ENCODE measurements at places on chromosomes 11 and 22.
A peak's percentile ranks its signal among the peaks of the same experiment; 100 is the strongest.

GRCh38 chr22:35625763-35626432, 8.8 kb upstream of the MB start:
- no peak for DNase-seq

- peak; percentile 43 for DNase-seq
Measured at GRCh38 chr11:115418626-115419025, 85.6 kb downstream of the CADM1 start.

GRCh38 chr11:35180317-35181233, 41.6 kb downstream of the CD44 start:
- DNase-seq = no peak

DNA sequence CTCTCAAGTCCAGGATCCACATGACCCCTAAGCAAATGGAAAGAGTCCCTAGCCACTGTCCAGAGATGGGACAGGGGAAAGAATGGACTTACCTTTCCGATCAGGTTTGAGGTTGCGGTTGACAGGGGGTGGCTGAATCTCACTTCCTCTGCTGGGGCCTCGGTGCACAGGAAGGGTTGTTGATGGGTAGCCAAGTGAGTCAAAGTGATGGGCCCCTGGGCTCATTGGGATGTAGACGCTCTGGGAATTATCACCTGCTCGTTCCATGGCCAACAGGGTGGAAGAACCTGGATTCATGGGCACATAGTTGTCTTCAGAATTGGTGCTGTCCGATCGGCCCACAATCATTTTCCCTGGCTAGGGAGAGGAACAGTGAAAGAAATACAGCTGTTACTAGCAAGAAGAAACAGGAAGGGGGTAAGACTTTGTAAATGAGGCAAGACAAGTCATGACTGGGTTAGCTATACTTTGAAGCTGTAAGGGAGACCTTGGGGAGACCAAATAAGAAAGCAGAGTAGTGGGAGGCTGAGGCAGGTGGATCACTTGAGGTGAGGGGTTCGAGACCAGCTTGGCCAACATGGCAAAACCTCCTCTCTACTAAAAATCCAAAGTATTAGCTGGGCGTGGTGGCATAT, 34.7 kb downstream of the USP35 start:
- no peak for DNase-seq

GRCh38 chr11:77122576-77123212, 5.4 kb upstream of the MYO7A start:
- no peak for DNase-seq

- no peak for DNase-seq
Measured at GRCh38 chr11:113579292-113579940, 104.2 kb upstream of the DRD2 start.

- DNase-seq = no peak
Measured at GRCh38 chr11:44777209-44778194, 50.7 kb downstream of the TSPAN18 start.

DNA sequence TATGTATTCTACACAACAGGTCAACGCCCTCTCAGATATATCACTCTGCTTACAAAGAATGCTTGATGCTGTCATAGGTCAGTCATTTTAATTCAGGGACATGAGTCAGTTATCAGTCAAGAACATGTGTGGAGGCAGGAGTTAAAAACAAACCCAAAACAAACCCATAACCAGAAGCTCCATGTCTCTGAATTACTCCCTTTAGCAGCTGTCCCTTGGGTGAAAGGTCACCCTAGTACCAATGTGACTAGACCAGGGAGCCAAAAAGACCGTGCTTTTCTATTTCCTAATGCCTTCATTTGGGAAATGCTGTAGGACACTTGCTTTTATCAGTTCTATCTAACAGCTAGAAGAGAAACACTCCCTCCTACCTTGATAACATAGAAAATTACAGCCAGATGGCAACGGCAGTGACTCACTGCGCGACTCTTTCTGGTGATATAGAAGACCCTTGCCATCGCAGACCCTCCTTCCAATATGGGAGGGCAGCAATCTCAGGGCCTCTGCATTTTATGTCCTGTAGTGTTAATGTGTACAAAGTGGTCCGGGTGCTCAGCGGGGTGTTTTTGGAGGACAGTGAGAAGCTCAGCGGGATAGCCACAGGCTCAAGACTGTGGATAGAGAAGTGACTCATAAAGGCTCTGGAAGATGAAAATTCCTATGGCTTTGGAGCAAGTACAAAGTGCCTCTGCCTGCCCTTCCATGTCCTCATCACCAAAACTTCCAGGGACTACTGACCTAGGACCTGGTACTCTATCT, 24.8 kb downstream of the APOL5 start:
- no peak for DNase-seq

DNA sequence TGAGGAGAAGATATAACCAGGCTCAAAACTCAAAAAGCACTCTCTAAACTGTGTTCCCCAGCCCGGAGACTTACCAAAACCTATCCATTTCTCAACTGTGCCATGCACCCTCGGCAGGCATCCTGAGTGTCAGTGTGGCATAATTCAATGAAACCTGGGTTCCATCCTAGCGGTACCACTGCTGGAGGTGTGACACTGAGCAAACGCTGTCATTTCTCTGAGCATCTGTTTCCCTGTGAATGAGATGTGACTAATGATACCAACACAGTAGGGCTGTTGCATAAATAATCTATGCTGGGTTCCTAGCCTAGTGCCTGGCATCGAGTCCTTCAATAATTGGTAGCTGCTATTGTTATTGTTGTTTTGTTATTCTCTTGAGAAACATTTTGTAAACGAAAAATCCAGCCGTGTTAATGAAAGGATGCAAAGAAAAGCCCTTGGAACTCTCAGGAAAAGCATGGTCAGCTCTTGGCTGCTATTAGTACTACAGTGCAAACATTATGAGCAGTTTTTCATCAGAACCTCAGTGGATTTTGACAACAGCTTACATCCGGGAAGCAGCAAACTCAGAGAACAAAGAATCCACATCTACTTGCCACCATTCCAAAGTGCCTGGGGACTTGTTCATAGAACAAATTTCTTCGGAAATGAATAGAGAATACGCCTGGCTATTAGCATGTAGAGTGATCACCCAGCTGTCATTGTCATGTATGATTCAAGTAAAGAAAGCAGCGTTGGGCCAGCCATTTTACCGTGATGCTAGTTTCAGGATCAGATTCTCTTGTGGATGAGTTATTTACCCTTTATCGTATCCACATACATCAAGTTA, 53.7 kb downstream of the TECTA start:
- no peak for DNase-seq

- DNase-seq = peak; percentile 43
Measured at GRCh38 chr11:12052676-12053605, 44.5 kb upstream of the DKK3 start.

DNA sequence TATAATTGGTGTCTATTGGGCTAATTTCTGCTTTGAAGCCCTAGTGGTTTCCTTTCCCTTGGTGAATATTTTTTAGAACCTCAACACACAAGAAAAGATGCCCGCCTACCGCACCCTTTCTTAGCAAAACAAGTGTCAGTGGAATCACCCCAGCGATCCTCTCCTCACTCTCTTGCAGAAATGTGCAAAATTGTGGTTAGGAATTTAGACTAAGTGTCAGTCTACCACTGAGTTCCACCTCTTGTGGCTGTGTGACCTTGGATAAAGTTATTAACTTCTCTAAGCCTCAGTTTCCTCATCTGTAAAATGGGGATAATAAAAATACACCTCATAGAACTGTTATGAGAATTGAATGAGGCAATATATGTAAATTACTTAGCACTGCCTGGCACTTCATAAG, 5.3 kb upstream of the JAML start:
- DNase-seq = no peak

GRCh38 chr11:121696177-121696871, 243.6 kb upstream of the SORL1-AS1 start:
- no peak for DNase-seq

- no peak for DNase-seq
Measured at GRCh38 chr22:40187389-40187788, 9.7 kb downstream of the TNRC6B start.

DNA sequence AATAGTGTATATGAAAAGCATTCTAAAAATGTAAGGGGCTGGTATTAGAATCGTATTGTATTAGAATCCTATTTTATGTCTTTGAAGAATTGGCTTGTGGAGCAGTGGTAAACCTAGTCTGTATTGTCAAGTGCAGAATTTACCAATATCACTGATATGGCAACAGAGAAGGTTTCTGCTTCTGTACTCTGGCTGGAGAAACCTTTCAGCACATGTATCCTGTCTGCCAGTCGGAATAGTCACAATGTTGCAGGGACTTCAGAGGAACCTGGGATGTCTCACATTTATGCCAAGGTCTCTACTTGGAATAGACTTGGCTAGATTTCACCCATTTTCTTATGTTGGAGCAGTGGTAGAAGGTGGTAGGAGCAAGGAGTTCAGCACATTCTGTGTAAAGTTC, 4.4 kb downstream of the MTMR3 start:
- no peak for DNase-seq

- peak; percentile 47 for DNase-seq
Measured at GRCh38 chr11:57426929-57427726, at the start of gene SLC43A3. Gene SLC43A3, minus strand, starts transcription at chr11:57427121. Its CDS starts 949 bp downstream, at chr11:57426172.

- peak; percentile 100 for DNase-seq
Measured at GRCh38 chr11:72821920-72822799, 7.9 kb downstream of the ATG16L2 start.

GRCh38 chr11:21963013-21963412, 229.9 kb upstream of the ANO5 start:
- DNase-seq = no peak

DNA sequence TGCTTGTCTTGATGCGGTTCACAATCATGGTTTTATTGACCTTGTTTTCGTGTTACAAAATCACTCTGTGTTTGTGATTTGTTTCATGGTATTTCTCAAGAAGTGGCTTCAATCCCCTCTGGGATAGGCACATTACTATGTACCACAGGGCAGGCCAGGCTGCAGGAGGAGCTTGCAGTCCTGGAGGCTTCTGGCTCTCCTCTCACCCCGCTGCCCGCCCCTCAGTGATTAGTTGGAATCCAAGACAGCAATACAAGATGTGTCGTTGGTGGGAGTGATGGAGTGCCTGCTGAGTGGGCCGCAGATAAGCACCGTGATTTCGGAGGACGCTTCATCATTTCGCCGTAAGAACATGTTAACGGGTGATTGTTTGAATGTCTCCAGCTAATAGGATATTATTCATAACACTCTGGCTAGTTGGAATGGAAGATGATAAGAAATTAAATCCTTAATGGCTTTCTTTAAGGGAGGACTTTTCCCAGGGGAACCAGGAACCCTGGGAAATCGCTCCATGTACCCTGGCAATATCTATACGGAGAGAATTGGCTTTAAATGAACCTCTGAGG, 384.4 kb downstream of the MIAT start:
- DNase-seq = no peak

DNA sequence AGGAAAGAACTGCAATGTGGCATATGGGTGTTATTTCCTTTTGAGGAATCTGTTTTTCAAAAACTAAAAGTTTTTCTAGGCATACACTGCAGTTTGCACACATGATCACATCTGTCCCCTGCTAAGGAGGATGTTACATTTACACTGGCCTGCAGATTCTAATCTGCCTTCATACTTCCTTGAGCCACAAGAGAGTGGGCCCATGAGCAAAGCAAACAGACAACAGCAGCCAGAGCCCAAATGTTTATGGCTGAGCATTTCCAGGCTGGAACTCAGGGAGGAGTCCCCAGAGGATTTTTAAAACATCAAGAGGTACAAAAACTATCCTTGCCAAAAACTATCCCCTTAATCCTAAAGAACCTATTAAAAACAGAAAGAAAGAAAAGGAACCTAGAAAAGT, 117.2 kb upstream of the MTNR1B start:
- no peak for DNase-seq

- DNase-seq = peak; percentile 17
Measured at GRCh38 chr22:17199003-17199731, 20.1 kb downstream of the ADA2 start.
